Activated CD8-positive, alpha-beta memory T cell treated with anti-CD3 and anti-CD28 coated beads for 48 hours (primary cell): ENCODE measurements at places on chromosomes 1 and 21.

GRCh38 chr1:109634292-109634691 lies 14.7 kb downstream of the AMPD2 start:
- DNase-seq = no peak

GRCh38 chr21:26842974-26843932 lies 2.0 kb downstream of the ADAMTS1 start:
- DNase-seq = no peak

DNA sequence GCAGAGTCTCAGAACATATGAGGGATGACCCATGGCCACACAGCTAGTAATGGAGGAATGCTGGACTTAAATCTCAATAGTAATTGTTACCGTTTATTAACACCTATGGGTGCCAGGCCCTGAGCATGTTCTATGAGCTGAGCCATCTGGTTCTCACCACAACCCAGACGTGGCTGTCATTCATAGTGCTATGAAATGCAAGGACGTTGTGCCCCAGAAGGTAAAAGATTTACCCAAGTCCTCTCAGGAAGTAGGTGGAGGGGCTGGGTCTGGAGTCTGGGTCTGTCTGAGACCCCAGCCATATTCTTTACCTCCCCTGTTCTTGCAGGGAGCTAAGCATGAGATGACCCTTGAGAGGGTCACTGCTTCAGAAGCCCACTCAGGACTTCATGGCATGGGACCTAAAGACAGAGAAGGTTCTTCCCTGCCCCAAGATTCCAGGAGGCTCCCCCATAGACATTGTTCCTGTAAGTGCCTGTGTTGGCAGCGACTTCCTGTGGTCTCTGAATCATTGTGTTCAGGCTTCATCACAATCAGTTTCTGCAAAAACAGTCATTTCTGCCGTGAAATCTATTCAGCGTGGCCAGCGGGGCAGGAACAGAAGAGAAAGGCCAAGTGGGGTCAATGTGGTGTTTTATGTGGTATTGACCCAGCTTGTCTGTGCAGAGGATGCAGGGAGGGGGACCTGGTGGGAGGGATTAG lies 475.4 kb downstream of the PTPRU start:
- no peak for DNase-seq

GRCh38 chr1:100722221-100722620 lies 2.7 kb downstream of the VCAM1 start:
- no peak for DNase-seq

DNA sequence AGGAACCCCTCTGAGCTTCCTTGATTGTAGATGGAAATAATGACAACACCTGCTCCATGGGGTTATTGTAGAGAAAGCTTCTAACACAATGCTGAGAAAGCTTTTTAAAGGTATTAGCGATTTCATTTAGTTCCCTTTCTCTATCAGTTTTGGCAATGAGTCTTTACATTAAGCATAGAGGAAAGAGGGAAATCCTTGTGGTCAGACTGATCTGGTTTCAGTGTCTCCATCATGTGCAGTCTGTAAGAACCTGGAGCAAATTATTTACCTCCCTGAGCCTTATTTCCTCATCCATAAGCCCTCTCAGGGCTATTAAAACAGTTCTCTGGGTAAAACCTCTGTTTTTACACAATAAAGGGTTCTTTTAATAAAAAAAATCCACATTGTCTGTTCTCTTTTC lies 87.5 kb downstream of the FGGY start:
- DNase-seq = no peak

GRCh38 chr1:233582439-233582838 lies 31.5 kb upstream of the KCNK1 start:
- no peak for DNase-seq

GRCh38 chr1:27299385-27300271 lies 22.3 kb upstream of the TMEM222 start:
- DNase-seq = no peak
